Neural progenitor cell (in vitro differentiated cells): ENCODE measurements at places on chromosomes 16 and 17. TPM values are rescaled to one million over a fixed set of nuclear protein-coding genes. Genes with fewer than 3 reads are reported as not detected.

DNA sequence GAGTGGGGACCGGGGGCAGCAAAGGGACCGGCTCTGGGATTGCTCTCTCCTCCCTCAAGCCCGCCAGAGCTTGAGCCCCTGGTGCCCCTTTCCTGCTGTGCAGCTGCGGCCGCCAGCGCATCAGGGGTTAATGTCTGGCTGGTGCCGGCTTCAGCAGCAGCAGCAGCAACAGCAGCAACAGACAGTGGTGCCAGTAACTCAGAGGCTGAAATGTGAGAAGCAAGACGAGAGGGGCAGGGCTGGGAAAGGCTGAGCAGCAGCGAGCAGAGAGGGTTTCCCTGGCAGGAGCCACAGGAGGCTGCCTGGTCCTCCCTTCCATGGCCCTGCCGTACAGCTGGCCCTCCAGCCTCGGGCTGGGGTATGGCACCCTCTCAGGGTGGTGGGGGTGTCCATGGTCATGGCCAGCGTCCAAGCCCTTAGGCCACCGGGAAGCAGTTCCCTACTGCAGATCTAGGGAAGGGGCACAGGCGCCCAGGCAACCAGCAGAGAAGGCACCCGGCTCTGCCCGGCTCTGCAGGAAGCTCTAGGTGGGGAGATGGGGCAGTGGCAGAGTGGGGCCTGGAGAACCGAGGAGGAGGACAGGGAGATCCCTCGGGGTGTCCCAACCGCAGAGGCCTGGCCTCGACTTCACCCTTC, 21.1 kb upstream of the TFAP4 start:
- H3K4me3 ChIP-seq = peak overlapping the region; percentile 38
- H3K27me3 ChIP-seq = no peaks in the 10 kb centered on the region

GRCh38 chr16:19688396-19689024, 29.5 kb downstream of the KNOP1 start:
- peaks cover 9% of the 10 kb centered on the region for H3K4me1 ChIP-seq
- DNase-seq = no peak
- no peak overlapping the region for H3K4me3 ChIP-seq

DNA sequence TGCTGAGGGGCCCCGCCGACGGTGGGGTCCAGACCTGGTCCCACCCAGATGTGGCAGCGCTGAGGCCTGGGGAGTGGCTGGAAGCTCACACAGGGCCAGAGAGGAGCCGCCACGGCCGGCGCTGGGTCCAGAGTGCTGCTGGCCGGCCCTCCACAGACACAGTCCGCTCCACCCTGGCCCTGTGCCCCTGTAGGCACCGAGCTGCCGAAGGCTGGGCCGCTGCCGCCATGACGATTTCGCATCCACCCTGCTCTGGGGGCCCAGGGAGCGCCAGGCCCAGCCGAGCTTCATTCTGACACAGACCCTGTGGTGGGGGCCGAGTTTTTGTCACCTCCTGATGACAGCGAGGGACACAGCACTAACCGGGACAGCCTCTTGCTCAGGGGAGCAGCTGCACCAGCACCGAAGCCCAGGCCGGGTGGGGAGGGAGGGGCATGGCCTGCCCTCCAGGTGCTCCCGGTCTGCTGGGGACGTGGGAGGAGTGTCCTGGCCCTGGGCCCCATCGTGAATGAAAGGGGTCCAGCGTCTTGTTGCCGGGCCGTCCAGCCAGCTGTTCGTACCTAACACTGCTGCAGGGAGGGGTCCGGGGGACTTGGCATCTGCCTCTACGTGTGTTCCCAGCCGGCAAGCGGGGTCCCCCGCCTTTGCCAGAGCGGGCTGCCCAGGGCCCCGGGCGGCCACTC, 27.1 kb upstream of the SSTR5 start:
- no peaks in the 10 kb centered on the region for H3K27me3 ChIP-seq
- DNase-seq = no peak
- no peak overlapping the region for H3K27ac ChIP-seq
- no peaks in the 10 kb centered on the region for H3K36me3 ChIP-seq

DNA sequence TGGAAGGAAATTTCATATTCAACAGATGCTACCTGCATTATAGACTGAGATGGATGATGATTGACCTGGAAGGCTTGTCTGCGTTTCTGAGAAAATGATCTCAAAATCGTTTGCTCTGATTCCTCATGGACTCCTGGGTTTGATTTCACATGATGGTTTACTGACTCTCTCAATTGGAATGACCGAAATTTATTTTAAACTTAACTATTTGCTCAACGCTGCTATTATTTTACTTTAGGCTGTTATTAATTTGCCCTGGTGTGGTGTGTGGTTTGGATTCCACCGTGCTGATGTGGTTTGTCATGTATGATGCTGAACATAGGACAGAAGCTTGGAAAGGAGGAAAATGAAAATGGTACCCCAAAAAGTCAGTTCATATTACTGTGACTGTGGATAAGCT, 37.3 kb upstream of the ELAC2 start:
- no peak overlapping the region for H3K27ac ChIP-seq
- no peaks in the 10 kb centered on the region for H3K36me3 ChIP-seq
- no peaks in the 10 kb centered on the region for H3K4me1 ChIP-seq
- H3K27me3 ChIP-seq = no peaks in the 10 kb centered on the region
- DNase-seq = no peak

- no peaks in the 10 kb centered on the region for H3K36me3 ChIP-seq
- H3K4me3 ChIP-seq = no peak overlapping the region
- peaks cover 6% of the 10 kb centered on the region for H3K4me1 ChIP-seq
- H3K27me3 ChIP-seq = no peaks in the 10 kb centered on the region
Observed at GRCh38 chr17:15171167-15172047, 93.7 kb downstream of the PMP22 start.

DNA sequence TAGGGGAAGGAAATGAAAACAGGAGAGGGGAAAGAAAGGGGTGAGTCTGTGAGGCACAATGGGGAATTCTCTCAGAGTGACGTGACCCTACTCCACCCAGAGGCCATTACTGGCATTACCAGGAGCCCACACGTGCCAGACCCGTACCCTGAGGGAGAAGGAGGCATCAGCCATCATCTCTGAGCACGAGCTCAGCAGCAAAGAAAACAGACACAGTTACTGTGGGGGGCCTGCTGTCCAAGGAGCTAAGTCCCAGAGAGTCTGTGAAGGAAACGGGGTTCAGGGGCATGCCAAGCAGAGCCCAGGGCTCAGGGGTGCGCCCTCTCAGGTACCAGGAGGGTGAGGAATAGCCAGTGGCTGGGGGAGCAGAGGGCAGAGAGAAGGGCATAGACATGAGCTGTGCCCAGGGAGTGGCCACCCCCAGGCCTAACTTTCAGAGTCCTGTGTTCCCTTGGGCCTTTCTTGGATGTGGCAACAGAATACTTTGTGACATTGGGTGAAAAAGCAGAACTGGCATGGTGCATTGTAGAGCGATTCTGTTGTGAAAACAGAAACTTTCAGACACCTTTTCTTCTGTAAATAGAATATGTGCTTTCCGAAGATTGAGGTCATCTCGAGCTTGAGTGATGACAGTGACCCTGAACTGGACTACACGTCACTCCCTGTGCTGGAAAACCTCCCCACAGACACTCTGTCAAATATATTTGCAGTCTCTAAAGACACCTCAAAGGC, 11.3 kb downstream of the TAF1C start:
- no peak overlapping the region for H3K27ac ChIP-seq
- no peaks in the 10 kb centered on the region for H3K4me1 ChIP-seq
- peak; percentile 79 for DNase-seq
- no peak overlapping the region for H3K4me3 ChIP-seq

DNA sequence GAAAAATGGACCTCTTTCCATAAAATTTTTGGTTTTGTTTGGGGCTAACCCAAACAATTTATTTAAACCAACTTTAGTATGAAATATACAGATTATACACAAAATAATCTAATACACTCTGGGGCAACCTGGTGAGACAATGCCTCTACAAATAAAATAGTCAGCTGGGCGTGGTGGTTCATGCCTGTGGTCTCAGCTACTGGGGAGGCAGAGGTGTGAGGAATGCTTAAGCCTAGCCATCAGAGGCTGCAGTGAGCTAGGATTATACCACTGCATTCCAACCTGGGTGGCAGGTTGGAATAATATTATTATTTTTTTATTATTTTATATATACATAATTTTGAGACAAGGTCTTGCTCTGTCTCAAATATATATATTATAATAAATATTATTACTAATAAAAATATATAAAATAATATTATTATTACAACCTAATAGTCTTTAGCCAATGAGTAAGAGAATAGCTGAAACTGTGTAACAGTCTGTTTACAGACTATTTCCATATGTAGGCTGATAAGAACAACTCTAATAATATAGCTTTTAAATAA, 50.5 kb downstream of the GLG1 start:
- DNase-seq = no peak
- no peak overlapping the region for H3K4me3 ChIP-seq
- H3K36me3 ChIP-seq = no peaks in the 10 kb centered on the region
- no peaks in the 10 kb centered on the region for H3K27me3 ChIP-seq
- no peak overlapping the region for H3K27ac ChIP-seq

- no peak overlapping the region for H3K4me3 ChIP-seq
- H3K4me1 ChIP-seq = peaks cover 12% of the 10 kb centered on the region
- H3K27me3 ChIP-seq = peaks cover 16% of the 10 kb centered on the region
- no peaks in the 10 kb centered on the region for H3K36me3 ChIP-seq
- H3K27ac ChIP-seq = no peak overlapping the region
Observed at GRCh38 chr17:48470388-48471034, 40.5 kb upstream of the SKAP1 start.

DNA sequence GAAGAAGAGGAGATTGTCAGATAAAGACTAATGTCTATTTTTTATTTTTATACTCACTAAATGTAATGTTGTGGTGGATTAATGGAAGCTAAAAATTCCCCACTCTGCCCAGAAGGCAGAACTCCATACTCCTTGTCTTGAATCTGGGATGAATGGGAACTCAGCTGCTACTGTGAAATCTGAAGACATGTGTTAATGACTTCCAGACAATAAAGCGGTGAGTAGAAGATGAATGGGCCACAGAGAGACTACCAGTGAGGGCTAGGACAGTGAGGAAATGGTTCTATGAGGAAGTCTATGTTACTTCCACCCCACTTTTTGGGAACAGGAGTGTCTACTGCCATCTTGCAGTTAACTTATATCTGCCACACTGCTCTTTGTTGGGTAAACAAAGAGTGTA, 726.9 kb downstream of the CDH8 start:
- no peak for DNase-seq
- H3K4me1 ChIP-seq = no peaks in the 10 kb centered on the region
- H3K27ac ChIP-seq = no peak overlapping the region
- no peaks in the 10 kb centered on the region for H3K36me3 ChIP-seq
- H3K27me3 ChIP-seq = no peaks in the 10 kb centered on the region

DNA sequence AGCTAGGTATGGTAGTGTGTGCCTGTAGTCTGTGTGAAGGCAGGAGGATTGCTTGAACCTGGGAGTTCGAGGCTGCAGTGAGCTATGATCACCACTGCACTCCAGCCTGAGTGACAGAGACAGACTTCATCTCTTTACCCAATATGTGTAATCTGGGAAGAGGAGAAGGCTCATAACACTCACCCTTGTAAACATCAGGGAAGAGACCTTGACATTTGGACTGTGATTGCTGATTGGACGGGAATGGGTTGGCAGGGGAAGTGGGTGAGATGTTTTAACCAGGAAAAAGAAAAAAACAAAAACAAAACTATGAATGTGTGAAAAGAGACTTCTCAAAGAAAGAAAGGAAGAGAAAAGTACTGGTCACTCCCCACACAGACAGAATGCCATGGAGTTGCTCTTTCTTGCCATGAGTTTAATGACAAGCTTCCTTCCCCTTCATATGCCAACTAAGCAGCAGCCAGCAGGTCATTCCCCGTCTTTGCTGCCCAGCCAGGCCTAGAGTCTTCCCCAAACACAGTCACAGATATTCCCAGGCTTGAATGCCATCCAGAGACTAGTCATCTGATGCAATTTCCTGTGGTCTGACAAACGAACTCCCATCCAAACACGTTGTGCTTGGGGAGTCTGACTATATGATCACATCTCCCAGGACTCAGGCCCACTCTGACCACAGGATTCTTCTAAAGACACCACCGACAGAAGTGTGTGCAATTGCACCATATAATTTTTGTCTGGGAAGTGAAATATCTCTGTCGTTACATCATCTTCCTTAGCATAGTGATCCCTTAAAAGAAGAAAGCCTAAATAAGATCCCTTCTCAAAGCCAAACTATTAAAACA, 3.6 kb upstream of the XAF1 start:
- H3K4me1 ChIP-seq = peaks cover 20% of the 10 kb centered on the region
- H3K27me3 ChIP-seq = no peaks in the 10 kb centered on the region
- no peaks in the 10 kb centered on the region for H3K36me3 ChIP-seq
- DNase-seq = no peak

- no peak overlapping the region for H3K27ac ChIP-seq
- H3K36me3 ChIP-seq = no peaks in the 10 kb centered on the region
- H3K4me1 ChIP-seq = peaks cover 24% of the 10 kb centered on the region
- no peaks in the 10 kb centered on the region for H3K27me3 ChIP-seq
- H3K4me3 ChIP-seq = no peak overlapping the region
- DNase-seq = no peak
Observed at GRCh38 chr16:20673071-20673806, 24.2 kb downstream of the ACSM1 start.

GRCh38 chr16:3945751-3946603, 65.5 kb upstream of the CREBBP start:
- H3K36me3 ChIP-seq = no peaks in the 10 kb centered on the region
- H3K27me3 ChIP-seq = no peaks in the 10 kb centered on the region
- no peak overlapping the region for H3K27ac ChIP-seq
- H3K4me3 ChIP-seq = no peak overlapping the region
- no peaks in the 10 kb centered on the region for H3K4me1 ChIP-seq
- DNase-seq = no peak

DNA sequence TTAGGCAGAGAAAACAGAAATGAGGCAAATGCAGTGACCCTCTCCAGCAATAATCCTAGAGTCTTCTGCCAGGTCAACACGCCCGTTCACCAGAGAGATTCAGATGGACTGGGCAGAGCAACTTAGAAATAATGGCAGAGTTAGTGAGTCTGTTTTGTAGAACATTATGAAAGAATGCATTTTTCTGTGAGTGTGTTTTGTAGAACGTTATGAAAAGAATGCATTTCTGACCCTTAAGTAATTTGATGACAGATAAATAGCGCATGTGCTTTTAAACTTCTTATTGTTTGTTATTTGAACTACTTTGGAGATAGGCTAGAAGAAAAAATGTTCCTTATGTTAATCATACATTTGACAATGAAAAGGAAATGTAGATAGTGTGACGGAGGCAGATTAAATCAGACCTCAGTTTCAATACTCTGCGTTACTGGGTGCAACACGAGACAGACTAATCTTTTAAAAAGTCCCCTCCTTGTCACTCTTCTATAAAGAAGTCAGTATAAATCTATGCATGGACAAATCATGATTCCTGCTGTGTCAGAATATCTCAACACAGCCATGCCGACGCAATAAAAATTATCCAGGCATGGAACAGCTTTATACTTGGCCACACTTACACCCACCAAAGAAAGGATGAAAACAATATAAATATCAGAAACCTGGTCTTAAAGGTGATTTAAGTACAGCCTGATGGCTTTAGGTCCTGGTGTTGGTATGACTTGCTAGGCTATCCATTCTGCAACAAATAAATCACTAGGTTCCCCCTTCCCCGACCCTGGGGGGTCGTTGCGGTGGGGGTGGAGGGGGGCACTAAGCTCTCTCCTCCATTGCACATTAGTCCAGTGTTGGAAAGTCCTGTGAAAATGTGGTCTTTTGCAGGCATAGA, 47.8 kb downstream of the MARCHF10 start:
- peaks cover 25% of the 10 kb centered on the region for H3K4me1 ChIP-seq
- H3K27ac ChIP-seq = no peak overlapping the region
- no peak for DNase-seq

VAC14 gene
- total RNA-seq = 16.1 and 50.3 TPM in 2 replicates

CCDC200 gene
- total RNA-seq = not detected in 2 replicates

NDRG4 gene
- total RNA-seq = 14.6 and 18.8 TPM in 2 replicates

RNF135 gene
- 4.2 and 9.8 TPM in 2 replicates for total RNA-seq

EVI2A gene
- total RNA-seq = not detected in 2 replicates

MMP2 gene
- 18.3 and 23.1 TPM in 2 replicates for total RNA-seq

RNF222 gene
- total RNA-seq = not detected in 2 replicates

STARD3 gene
- 21.5 and 54.9 TPM in 2 replicates for total RNA-seq

GAS2L2 gene
- total RNA-seq = 0.09 TPM in 1 of 2 replicates, not detected in the other

PLEKHG4 gene
- total RNA-seq = 4.0 and 6.2 TPM in 2 replicates
